Activated CD8-positive, alpha-beta T cell treated with anti-CD3 and anti-CD28 coated beads, Interleukin-2, amount 10 ng/mL, durations not matched to agents 7 days and 5 days (primary cell): ENCODE measurements at places on chromosomes 6 and 20.
A peak's percentile ranks its signal among the peaks of the same experiment; 100 is the strongest.

DNA sequence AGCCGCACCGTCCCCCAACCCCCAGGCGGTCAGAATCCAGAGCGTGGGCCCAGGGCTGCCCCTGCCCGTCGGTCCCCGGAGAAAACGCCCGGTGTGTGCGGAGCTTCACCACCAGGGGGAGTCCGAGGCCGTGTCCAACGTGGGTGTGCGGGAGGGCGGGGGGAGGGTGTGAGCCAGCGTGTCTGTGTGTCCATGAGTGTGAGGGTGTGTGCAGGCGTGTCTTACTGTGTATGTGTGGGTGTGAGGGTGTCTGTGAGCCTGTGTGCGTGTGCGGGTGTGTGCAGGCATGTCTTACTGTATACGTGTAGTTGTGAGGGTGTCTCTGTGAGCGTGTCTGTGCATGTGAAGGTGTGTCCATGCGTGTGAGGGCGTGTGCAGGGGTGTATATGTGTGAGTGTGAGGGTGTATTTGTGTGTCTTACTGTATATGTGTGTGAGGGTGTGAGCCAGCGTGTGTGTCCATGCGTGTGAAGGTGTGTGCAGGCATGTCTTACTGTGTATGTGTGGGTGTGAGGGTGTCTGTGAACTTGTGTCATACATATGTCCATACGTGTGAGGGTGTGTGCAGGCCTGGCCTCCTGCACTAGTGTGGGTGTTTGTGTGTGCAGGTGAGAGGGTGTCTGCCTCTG is 24.6 kb upstream of the GATA5 start:
- H3K4me1 ChIP-seq = peaks cover 25% of the 10 kb centered on the region
- peak; percentile 85 for DNase-seq
- H3K36me3 ChIP-seq = no peaks in the 10 kb centered on the region
- H3K4me3 ChIP-seq = no peak overlapping the region
- H3K27me3 ChIP-seq = no peaks in the 10 kb centered on the region

GRCh38 chr6:105733556-105734162 is 330.8 kb upstream of the PREP start:
- DNase-seq = no peak
- no peak overlapping the region for H3K4me3 ChIP-seq
- peaks cover 2% of the 10 kb centered on the region for H3K27me3 ChIP-seq
- H3K4me1 ChIP-seq = peaks cover 16% of the 10 kb centered on the region

DNA sequence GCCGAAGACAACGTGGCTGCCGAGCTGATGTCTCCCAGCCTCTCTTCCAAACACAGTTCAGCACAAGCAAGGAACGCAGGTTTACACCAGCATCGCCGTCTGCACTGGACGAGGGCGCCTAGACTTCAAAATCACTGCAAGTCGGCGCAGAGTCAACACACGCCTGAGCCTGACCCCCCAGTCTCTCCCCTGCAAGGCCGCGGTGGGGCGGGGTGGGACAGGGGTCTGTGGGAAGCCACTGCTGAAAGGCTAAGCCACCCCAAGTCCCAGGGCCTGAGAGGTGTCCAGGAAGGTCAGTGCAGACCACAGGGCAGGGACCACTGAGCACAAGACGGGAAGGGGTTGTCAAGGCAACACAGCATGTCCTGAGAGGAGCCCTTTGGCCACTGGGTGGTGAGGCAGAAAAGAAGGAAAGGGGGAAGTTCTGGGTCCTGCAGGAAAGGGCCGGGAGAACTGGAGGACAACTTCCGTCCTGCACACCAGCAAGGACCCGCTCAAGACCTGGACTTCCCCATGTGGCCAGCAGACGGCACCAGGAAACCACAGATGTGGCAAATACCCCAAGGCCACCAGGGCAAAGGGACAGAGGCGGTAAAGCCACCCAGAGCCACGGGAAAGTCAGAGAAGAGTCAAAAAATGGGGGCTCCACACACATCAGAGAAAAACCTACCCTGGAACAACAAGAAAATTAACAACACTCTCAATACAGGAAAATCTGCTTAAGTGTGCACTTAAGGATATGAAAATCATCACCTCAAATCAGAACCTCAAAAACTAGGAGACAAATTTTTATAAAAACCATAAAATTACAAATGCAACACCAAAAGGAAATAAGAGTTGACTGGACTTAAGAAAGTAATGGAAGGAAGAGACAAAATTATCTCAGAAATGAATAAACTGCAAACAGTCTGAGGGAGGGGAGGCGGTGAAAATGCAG is 84.8 kb downstream of the TAF4 start:
- H3K4me3 ChIP-seq = no peak overlapping the region
- no peak for DNase-seq
- no peaks in the 10 kb centered on the region for H3K27me3 ChIP-seq
- peaks cover 10% of the 10 kb centered on the region for H3K4me1 ChIP-seq
- peak overlapping the region; percentile 75 for H3K27ac ChIP-seq

DNA sequence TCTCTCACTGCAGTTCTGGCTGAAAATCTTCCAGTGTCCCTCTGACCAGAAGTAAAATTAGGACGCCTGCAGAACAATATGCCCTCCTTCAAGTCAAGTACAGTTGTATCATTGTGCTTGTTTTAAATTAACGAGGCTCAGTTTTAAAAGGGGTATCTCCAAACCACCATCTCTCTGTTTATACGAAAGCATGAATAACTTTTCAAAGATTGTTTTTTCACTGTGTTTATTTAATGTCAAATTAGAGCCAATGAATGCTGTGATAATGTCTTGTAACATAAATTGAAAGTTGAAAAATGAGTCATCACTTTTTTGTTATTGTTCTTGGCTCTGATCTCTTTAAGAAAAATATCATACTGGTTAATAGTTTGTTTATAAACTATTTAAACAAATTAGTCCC is 230.7 kb upstream of the THEMIS start:
- H3K36me3 ChIP-seq = peaks cover 2% of the 10 kb centered on the region
- H3K4me1 ChIP-seq = peaks cover 6% of the 10 kb centered on the region
- no peak overlapping the region for H3K27ac ChIP-seq
- no peak overlapping the region for H3K4me3 ChIP-seq

GRCh38 chr6:166202321-166202733 is 34.7 kb upstream of the TBXT start:
- H3K27ac ChIP-seq = no peak overlapping the region
- no peak for DNase-seq
- no peak overlapping the region for H3K4me3 ChIP-seq
- no peaks in the 10 kb centered on the region for H3K36me3 ChIP-seq
- H3K4me1 ChIP-seq = peaks cover 6% of the 10 kb centered on the region
- peaks cover 15% of the 10 kb centered on the region for H3K27me3 ChIP-seq

DNA sequence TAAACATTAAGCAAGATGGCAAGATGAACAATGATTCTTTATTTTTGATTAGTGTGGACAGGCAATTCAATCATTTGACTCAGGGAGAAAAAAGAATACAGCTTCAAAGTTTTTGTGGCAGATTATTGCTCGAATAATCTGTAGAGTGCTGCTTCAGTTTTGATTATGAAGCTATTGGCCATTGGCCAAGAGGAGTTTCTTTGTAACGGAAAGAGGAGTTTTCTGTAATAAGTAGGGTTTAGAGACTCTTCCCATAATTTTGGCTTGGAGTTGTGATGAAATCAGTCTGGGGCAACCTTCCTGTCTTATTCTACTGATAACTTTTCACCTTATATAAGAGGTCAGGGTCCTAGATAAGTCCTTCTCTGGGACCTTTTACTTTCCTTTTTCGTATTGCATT is 256.7 kb upstream of the RAB32 start:
- no peak overlapping the region for H3K27ac ChIP-seq
- H3K4me3 ChIP-seq = no peak overlapping the region
- no peaks in the 10 kb centered on the region for H3K4me1 ChIP-seq
- no peaks in the 10 kb centered on the region for H3K36me3 ChIP-seq
- H3K27me3 ChIP-seq = no peaks in the 10 kb centered on the region

- H3K4me1 ChIP-seq = no peaks in the 10 kb centered on the region
- no peak overlapping the region for H3K4me3 ChIP-seq
- H3K27me3 ChIP-seq = no peaks in the 10 kb centered on the region
Measured at GRCh38 chr6:168866534-168866933, 387.1 kb downstream of the THBS2 start.

GRCh38 chr6:41028561-41029412 is 10.2 kb downstream of the UNC5CL start:
- peak overlapping the region; percentile 81 for H3K4me3 ChIP-seq
- H3K4me1 ChIP-seq = peaks cover 21% of the 10 kb centered on the region
- peak overlapping the region; percentile 82 for H3K27ac ChIP-seq
- no peaks in the 10 kb centered on the region for H3K27me3 ChIP-seq
- H3K36me3 ChIP-seq = no peaks in the 10 kb centered on the region

- H3K36me3 ChIP-seq = no peaks in the 10 kb centered on the region
- DNase-seq = no peak
- no peaks in the 10 kb centered on the region for H3K4me1 ChIP-seq
- no peak overlapping the region for H3K4me3 ChIP-seq
- no peak overlapping the region for H3K27ac ChIP-seq
Measured at GRCh38 chr6:104400844-104401243, 458.9 kb downstream of the HACE1 start.

GRCh38 chr20:15643713-15644112 is 929.5 kb downstream of the KIF16B start:
- H3K27ac ChIP-seq = no peak overlapping the region
- H3K4me1 ChIP-seq = no peaks in the 10 kb centered on the region
- no peak for DNase-seq
- no peaks in the 10 kb centered on the region for H3K36me3 ChIP-seq
- no peak overlapping the region for H3K4me3 ChIP-seq

DNA sequence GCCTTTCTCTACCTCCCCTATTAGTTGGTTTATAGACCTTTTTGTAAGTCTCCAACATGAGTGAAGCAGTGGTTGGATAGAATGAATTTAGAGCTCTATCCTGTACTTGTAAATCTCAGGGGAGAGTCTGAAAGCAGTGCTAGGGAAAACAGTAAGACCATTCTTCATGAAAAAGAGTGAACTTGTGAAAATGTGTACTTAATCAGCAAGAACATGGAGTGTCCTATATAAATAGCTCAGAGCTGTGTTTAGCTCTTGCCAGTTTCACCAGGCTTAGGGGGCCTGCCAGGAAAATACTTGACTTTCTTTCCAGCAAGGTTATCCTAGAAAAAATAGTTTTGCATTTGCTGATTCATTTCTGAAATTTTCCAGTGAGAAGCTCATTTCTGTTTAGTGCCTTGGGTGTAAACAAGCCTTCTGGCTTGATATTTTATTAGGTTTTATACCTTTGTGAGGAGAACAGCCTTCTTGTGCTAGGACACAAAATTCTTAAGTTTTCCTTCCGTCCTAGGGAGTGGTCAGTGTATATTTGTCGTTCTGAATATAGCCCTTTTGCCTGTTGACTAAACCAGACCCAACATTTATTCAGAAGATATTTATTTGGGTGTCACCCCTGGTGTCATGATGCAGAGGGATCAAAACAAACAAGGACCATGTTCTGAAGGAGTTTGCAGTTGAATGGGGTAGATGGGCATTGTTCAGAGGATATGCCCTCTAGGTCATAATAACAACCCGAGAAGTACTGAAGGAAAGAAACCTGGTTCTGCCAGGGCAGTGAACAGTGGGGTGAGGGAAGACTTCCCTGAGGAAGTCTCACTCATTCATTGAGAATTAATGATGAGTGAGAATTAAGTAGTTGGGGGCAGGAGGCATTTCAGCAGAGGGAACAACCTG is 7.6 kb downstream of the ARFGEF2 start:
- peaks cover 4% of the 10 kb centered on the region for H3K36me3 ChIP-seq
- H3K27me3 ChIP-seq = no peaks in the 10 kb centered on the region
- peaks cover 7% of the 10 kb centered on the region for H3K4me1 ChIP-seq
- H3K4me3 ChIP-seq = no peak overlapping the region

DNA sequence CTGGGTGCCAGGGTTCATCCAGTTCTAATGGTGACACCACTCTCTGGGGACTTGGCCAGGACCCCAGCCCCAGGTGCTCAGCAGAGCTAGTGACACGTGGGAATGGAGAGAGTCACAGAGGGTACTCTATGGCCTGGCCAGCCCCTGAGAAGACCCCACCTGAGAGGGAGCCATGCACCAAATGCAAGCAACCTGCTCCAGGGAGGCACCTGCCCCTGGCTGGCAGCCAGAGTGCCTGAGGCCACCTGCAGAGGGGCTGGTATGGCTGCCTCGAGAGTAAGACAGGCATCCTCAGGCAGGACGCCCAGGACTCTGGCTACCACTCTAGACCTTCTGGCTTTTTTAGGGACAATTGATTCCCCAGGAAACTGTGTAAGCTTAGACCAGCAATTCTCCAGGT is 38.6 kb upstream of the CST7 start:
- DNase-seq = no peak
- H3K36me3 ChIP-seq = no peaks in the 10 kb centered on the region
- H3K4me1 ChIP-seq = no peaks in the 10 kb centered on the region
- H3K4me3 ChIP-seq = no peak overlapping the region
- no peak overlapping the region for H3K27ac ChIP-seq

- H3K4me3 ChIP-seq = no peak overlapping the region
- H3K4me1 ChIP-seq = peaks cover 47% of the 10 kb centered on the region
- no peaks in the 10 kb centered on the region for H3K27me3 ChIP-seq
- no peak for DNase-seq
Measured at GRCh38 chr6:18248698-18249097, 15.6 kb downstream of the DEK start.

GRCh38 chr20:3390759-3391425 is 16.6 kb downstream of the DNAAF9 start:
- H3K27ac ChIP-seq = no peak overlapping the region
- H3K27me3 ChIP-seq = peaks cover 5% of the 10 kb centered on the region

DNA sequence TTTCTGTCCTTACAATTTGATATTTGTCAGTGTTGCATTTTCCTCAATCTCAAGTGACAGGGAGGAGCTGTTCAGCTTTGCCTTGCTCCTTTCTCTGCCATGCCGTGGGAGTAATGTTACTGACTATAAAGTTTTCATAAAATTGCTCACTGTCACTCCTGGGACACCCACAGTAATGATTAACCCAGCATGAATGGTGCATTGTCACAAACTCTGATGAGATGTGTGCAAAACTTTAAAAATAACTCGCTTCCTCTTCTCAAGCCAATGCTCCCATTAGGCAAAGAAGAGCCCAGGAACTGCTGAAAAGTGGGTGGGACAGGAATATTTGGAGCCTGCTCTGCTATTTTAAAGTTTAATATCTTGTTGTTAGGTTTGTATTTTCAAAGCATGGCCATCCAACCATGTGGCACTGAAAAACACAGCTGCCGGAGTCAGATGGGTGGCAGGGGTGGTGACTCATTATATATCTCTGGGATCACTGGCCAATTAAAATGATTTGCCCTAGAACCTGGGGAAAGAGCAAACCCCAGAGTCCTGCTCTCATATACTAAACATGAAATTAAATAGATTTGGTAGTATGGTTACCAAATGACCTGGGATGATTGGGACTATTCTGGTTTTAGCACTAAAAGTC is 260.1 kb downstream of the BTBD3 start:
- no peaks in the 10 kb centered on the region for H3K36me3 ChIP-seq
- no peaks in the 10 kb centered on the region for H3K27me3 ChIP-seq
- H3K4me1 ChIP-seq = no peaks in the 10 kb centered on the region
- no peak for DNase-seq
- no peak overlapping the region for H3K4me3 ChIP-seq
